ENCODE measurements at places on chromosomes 16 and 17.
A peak's percentile ranks its signal among the peaks of the same experiment; 100 is the strongest.

DNA sequence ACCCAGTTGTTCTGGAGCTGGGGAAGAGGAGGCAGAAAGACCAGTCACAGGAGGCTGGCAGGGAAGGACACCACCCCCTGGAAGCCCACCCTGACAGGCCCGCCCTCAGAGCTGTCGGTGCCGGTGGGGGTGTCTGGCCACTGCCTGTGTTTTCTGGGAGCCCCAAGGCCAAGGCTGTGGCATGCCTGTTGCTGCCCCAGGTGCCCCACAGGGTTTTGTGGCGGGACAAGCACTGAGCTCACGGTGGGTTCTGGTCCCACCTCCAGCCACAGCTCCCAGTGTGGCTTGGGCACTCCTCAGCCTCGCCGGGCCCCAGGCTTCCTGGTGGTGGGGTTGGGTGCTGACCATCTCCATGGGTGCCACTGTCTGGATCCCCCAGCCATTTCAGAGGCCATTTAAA is 58.0 kb downstream of the ZFPM1 start:
- DNase-seq, result no peak

DNA sequence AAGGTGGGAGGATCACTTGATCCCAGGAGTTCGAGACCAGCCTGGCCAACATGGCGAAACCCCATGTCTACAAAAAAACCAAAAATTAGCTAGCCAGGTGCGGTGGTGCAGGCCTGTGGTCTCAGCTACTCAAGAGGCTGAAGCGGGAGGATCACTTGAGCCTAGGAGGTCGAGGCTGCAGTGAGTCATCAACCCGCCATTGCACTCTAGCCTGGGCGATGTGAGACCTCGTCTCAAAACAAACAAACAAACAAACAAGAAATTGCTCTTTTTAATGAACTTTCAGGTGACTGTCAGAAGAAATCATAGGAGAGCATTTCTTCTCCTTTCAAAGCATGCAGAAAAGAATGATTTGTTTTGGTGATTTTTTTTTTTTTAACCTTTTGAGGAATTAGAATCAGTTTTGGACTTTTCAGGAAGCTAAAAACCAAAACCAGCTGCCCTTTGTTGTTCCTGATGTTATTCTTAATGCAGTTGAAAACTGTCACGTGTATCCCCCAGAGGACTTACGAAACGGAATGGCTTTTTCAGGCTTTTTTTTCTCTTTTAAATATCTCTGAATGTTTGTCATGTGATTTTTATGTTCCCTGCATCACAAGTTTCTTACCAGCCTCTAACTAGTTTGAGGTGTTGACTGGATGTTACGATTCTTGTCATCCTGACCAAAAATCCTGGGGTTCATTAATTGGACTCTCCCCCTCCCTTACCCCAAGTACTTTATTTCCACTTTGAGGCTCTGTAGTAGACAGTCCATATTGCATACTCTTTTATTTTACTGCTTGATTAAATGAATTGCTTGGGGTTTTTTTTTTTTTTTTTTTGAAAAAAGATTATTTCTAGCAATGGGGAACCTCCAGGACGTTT is 34.1 kb downstream of the SNX29 start:
- DNase-seq, result no peak

DNA sequence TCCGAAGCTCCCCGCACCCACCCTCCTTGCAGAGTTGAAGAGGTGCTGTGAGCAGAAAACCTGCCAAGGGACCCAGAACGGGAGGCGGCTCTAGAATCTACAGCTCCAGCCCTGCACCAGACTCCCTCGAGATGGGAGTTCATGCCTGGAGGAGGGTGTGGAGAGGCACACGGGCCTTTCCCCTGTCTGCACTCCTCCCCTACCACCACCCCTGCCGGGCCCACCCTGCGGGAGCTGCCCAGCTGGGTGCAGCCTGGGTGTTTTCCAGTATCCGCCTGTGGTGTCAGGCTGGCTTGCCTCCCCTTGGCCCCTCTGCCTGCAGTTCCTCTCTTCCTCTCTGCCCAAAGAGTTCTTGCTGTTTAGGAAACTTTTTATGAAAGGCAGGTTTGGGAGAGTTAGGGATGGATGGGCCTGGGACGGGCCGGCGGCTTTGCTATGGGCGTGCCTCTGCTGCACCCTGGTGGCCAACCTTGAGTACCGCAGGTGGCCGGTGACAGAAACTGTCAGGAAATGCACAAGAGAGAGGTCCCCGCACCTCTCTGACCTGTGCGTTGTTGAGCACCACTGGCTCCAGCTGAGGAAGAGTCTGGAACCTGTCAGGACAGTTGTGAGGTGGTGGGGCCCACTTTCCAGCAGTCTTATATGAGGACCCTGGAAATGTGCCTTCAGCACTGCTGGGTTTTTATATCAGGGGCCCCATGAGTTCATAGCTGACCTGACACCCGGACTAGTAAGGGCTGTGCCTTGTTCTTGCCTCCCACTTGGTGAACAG is 354.1 kb downstream of the SEC14L1 start:
- DNase-seq, result peak; percentile 79

DNA sequence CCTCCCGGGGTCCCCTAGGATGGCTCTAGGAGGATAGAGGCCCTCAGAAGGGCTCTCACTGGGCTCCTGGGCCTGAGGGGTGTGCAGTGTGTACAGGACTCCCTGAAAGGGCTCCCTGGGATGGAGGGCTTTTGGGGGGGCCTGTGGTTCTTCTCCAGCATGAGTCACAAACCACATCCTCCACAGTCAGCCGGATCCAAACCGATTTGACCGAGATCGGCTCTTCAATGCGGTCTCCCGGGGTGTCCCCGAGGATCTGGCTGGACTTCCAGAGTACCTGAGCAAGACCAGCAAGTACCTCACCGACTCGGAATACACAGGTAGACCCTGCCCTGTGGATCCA is 4.5 kb downstream of the TRPV2 start:
- peak; percentile 52 for DNase-seq

GRCh38 chr16:47604306-47604705 is 143.2 kb downstream of the PHKB start:
- DNase-seq, result no peak

GRCh38 chr16:70484867-70485266 is 30.5 kb downstream of the FCSK start:
- no peak for DNase-seq

- no peak for DNase-seq
These were observed 10.9 kb upstream of the TMEM98 start for GRCh38 chr17:32917081-32917480.

GRCh38 chr17:40104594-40105486 is 4.5 kb upstream of the NR1D1 start:
- DNase-seq, result no peak

DNA sequence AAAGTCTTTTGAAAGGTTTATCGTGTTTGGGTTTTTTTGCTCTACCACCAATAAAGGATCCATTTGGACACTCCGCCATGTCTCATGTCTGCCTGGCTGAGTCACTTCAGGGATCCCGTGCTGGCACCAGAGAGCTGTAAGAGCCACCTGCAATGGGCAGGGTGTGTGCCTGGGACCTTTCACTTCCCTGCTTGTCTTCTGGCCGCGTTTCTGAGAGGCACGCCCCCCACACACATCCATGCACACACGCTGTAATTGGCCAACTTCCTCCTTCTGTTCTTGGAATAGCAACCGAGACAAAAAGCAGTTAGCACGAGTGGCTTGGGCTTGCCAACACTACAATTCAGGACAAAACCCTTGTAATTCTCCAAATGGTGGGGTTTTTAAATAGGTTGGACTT is 9.8 kb upstream of the SOST start:
- no peak for DNase-seq

GRCh38 chr17:77619326-77619725 is 339.2 kb upstream of the TNRC6C start:
- no peak for DNase-seq

DNA sequence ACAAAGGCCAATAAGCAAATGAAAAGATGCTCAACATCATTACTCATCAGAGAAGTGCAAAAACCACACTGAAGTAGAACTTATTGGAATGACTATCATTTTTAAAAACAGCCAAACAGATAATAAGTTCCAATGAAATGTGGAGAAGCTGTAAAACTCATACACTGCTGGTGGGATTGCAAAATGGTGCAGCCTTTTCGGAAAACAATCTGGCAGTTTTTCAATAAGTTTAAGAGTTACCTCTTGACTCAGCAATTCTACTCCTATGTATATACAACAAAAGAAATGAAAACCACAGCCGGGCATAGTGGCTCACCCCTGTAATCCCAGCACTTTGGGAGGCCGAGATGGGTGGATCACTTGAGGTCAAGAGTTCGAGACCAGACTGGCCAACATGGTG is 49.3 kb downstream of the AKAP10 start:
- DNase-seq, result no peak

DNA sequence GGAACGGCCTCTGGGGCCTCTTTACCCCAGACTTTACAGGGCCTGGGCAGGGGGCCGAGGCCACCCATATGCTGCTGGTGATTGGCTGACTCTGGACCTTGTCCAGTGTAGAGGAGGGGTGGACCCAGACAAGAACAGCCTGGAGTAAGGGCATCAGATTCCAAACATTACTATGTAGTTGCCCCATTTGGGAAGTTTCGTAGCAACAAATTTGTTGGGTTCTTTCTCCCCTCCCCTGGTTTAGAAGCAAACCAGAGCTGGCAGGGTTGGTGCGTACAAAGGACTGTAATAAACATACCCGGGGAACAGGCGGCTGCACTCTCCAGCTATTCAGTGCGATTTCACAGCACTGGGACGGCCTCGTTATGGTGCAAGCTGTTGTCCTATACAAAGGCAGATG is 145.5 kb downstream of the NTN1 start:
- no peak for DNase-seq

- DNase-seq, result no peak
These were observed 16.7 kb upstream of the TENT4B start for GRCh38 chr16:50136399-50136798.

DNA sequence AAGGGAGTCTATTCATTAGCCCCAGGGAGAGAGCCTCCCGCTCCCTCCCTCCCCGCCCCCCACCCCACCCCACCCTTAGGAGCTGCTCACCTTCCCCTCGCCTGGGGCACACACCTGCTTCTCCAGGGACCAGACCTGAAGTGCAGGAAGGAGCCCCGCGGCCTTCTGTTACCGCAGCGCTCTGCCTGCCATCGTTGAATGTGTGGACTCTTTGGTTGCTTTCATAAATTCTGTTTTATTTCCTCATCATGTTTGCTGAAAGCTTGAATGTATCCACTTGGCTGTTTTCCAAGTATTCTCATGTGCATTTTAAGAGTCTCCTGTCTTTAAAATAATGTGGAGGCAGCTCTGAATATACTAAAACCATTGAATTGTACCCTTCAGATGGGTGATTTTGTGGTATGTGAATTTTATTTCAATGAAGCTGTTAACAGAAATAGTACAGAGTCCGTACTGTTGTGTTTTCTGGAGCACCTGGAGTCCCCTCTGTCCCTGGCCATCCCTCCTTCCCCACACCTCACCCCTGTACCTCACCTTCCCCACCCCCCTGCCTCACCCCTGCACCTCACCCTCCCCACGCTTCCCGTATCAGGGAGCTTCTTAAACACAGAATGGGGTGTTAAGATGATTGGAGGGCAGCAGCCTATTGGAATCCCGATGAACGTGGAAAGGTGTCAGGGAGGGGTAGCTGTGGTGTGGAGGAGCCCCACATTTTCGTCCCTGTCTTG is 25.5 kb downstream of the RAB11FIP3 start:
- DNase-seq, result no peak

DNA sequence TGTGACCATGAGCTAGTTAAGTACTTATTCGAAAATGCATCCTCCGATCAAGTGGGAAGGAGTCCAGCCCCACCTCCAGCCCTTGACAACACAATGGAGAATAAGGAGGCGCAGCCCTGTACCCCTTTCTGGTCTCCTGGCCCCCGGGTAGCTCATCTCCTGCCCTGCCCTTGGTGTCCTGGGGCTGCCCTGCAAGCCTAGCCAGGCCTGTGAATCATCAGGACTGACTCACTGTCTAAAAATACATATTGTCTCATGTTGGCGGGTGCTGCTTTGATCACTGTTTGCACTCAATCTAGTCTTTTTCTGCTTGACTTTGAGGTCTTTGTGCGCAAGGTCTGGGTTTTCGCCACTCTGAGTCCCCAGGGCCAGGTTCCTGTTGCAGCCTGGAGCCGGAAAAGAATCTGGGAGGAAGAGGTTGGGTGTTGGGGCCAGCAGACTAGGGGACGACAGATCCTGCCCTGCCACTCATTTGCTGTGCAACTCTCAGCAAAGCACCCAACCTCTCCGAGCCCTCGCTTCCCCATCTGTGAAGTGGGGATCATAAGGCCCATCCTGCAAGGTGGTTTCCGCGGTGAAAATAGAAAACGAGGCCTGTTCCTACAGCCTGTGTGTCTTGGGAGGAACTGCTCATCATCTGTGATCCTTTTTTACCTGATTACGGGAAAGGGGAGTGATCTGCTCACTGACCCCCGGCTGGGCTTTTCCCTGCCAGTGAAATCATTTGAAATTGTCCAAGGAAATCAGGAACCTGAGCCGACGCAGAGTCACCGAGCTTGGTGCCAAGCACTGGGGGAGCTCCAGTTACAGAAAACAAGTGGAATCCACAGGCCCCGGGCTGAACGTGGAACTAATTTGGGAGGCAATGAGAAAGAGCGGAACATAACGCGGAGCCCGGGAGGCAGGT is 230.4 kb downstream of the PARN start:
- no peak for DNase-seq

DNA sequence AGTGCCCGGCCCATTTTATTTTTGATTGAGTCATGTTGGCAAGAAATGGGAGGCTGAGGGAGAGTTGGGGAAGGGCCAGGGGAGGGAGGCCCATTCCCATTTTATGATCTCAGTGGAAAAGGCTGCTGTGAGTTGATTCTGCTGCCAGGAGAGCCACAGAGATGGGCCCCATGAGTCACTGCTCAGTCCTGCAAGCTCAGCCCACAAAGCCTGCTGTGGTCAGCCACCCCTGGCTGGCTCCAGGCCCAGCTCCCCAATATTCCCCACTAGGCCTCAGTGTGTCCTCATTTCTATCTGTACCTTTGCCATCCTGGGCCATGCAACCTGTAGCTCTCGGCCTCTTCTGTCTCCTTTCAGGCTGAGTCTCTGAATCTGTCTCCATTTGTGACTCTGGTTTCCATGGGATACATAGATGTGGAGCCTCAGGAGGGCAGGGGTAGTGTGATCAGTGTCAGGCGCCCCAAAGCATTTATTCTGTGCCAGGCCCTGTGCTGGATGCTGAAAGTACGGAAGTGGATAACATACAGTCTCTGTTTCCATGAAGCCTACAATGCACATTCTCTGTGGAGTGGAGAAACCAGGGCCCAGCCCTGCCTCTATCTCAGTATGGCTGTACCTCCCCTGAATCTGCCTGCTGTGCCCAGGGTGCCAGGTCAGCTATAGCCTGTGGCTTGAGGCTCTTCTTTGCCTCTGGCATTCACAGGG is 1.9 kb upstream of the PLEKHG4 start:
- no peak for DNase-seq

- DNase-seq, result no peak
These were observed 255.0 kb downstream of the CBLN1 start for GRCh38 chr16:49026566-49027181.

- DNase-seq, result no peak
These were observed 25.9 kb downstream of the ZNF469 start for GRCh38 chr16:88408561-88409142.

GRCh38 chr16:88536971-88537751 is 33.0 kb upstream of the ZC3H18 start:
- DNase-seq, result no peak

GRCh38 chr16:50816901-50817555 is 75.1 kb downstream of the CYLD start:
- no peak for DNase-seq

- DNase-seq, result no peak
These were observed 62.1 kb upstream of the ADAMTS18 start for GRCh38 chr16:77496934-77497333.
